ENCODE measurements at places on chromosomes 7 and 10.

GRCh38 chr7:142880876-142881505 is 4.6 kb downstream of the TRPV6 start:
- DNase-seq = no peak

GRCh38 chr7:44263326-44264082 is 61.9 kb downstream of the CAMK2B start:
- DNase-seq = no peak

GRCh38 chr7:1562597-1563051 is 6.6 kb upstream of the TMEM184A start:
- no peak for DNase-seq

DNA sequence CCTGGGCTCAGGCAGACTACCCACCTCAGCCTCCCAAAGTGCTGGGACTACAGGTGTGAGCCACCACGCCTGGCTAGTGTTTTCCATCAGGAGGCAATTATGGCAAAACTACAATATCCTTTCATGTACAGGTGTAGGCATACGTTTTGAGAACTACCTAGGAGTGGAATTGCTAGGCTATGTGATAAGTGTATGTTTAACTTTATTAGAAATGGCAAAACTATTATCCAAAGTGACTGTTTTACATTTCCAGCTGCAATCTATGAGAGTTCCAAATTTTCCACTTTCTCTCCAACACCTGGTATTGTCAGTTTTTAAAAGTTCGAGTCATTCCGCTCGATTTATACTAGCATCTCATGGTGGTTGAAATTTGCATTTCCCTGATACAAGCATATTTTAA is 59.0 kb downstream of the ZMYND11 start:
- no peak for DNase-seq

DNA sequence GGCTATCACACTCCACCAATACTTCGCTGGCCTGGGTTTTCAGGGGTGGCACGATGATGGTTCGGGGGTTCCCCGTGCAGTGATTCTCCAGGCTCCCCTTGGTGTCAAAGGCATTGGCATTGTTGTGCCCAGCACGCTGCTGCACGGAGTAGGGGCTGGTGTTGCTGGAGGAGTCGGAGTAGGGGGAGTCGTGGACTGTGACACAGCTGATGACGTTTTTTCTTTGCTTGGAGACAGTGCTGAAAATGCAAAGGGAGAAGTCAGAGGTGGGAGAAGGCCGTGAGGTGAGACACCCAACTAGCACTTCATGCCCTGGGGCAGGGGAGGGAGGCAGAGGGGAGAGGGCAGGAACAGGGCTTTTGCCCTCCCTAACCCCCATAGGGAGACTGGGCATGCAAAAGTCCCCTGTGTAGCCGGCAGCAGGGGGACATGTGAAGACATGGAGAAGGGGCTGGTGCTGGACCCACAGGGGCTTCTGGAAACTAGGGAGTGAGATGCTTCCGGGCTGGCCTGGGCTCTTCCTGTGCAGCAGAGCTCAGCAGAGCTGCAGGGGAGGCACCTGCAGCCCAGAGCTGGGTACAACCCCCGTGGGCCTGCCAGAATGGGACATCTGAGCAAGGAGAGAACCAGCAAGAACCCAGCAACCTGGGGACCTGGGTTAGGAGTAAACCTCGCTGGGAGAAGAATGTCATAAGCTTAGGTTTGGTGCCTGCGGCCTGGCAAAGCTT is 60.5 kb downstream of the CLEC2L start:
- no peak for DNase-seq

- DNase-seq = no peak
These were observed 125.6 kb downstream of the DNAJB6 start for GRCh38 chr7:157462419-157462771.

- no peak for DNase-seq
These were observed 16.0 kb downstream of the TMEM273 start for GRCh38 chr10:49172061-49172776.

GRCh38 chr7:95658676-95659075 is 62.4 kb upstream of the PDK4 start:
- no peak for DNase-seq

- DNase-seq = no peak
These were observed 1228.6 kb upstream of the SORCS1 start for GRCh38 chr10:108393089-108393488.

DNA sequence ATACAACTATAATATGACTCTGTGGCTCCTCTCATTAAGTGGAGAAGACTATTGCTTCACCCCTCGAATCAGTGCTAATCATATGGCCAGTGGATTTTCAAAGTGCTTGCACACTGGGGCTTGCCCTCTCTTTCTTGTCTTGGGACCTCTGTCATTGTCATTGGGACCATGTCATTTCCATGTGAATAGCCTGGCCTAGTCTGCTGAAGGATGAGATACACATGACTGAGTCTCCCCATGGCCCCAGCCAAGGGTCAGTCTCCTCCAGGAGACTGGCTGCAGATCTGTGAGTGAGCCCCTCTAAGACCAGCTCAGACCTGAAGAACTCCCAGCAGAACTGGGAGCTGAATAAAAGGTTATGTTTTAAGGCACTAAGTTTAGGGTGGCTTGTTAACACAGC is 39.5 kb downstream of the PKD1L1 start:
- no peak for DNase-seq

- no peak for DNase-seq
These were observed 11.1 kb upstream of the PARD3 start for GRCh38 chr10:34826221-34826620.

DNA sequence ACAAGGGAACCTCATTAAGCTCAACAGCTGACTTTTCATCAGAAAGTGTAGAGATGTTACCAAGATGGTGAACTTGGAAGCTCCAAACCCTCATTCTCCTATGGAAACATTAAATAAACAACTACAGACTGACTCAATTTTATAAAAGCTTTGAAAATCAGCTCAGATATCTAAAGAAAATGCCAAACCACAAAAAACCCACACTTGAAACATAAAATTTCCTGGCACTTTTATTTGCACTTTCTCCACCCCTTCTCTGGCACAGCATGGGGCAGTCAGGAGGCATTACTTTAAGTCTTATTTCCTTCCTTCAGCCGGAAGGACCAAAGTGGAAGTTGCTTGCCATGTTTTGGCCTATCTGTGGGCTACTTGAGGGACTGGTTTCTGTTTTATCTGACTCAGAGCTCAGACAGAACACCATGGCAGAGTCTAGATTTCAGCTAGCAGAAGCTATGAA is 114.7 kb downstream of the ODAD2 start:
- DNase-seq = no peak

DNA sequence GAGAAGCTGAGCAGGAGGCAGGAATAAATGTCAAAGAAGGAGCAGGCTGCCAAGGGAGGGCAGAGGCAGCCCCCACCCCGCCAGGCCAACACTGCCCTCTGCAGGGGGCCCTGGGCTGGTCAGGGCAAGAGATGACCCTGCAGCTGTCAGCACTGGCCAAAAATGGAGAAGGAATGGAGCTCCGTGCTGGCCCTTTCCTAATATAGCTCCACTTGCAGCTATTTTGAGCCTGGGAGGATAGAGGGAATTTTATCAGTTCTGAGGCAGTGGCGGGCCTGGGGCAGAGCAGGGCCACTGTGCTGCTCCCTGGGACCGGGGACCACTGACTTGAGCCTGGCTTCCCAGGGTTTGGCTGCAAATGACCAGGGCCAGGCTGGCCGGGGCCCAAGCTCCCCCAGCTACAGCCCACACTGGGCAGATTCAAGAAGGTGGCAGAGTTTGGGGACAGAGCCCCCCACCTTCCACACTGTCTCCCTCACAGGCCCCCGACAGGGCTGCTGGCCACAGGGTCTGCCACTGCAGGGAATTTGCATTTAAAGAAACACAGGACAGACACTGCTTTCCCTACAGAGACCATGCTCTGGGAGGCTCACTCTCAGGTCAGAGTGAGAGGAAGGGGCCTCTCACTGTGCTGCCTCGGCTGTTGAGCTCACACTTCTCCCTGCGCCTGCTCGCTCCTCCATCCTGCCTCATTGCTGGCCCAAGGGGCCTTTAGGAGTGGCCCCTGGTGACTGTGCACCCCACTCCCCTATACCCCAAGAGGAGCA is 16.2 kb downstream of the LDB3 start:
- DNase-seq = no peak

GRCh38 chr7:5448378-5449037 is 24.9 kb upstream of the TNRC18 start:
- no peak for DNase-seq

Data from cerebellar cortex (tissue), 1 donor.